Amygdala (tissue), 56 donors: ENCODE measurements at places on chromosomes 3 and 15.

DNA sequence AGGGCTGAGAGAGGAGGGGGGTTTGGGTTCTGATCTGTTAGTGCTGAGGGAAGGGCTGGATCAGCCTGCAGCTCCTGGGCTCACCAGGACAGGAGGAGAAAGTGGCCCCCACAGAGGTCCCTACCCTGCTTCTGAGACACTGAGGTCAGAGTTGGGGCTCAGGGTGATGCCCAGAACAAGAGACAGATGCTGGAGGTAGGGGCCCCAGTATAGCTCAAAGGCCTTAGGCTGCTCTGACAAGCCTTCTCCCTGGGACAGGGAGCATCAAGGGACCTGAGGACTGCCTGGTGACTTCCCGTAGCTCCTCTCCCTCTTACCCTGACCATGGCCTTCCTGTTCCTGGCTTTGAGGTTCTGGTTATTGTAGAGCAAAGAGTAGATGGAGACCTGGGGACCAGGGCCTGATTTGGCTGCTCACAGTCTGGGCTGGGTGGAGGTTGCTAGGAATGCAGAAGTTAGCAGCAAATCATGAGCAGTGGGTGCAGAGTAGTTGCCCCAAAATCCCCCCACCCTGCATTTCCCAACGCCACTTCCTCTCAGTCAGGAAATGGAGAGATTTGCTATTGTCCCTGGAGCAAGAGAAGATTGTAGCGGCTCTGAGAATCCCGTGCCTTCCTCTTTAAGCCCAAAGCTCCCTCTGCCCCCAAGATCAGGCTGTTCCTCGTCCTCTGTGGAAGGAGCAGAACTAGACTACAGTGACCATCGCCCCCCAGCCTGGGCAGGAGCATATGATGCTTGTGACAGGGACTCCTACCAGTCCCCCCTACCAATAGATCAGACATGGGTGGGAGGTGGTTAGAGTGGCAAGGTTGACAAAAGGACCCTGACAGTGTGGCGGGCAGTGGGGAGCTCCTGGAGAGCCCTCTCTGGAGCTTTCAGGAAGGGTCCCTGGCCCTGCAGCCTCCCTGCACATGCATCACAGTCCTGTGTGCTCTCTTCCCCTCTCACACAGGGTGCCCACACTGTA, 47.4 kb upstream of the SEC22A start:
- DNase-seq: no peak

GRCh38 chr3:170419557-170420087, 954 bp downstream of the CLDN11 start:
- DNase-seq: no peak

- no peak for DNase-seq
Measured at GRCh38 chr3:184260724-184261269, 556 bp downstream of the CAMK2N2 start.

DNA sequence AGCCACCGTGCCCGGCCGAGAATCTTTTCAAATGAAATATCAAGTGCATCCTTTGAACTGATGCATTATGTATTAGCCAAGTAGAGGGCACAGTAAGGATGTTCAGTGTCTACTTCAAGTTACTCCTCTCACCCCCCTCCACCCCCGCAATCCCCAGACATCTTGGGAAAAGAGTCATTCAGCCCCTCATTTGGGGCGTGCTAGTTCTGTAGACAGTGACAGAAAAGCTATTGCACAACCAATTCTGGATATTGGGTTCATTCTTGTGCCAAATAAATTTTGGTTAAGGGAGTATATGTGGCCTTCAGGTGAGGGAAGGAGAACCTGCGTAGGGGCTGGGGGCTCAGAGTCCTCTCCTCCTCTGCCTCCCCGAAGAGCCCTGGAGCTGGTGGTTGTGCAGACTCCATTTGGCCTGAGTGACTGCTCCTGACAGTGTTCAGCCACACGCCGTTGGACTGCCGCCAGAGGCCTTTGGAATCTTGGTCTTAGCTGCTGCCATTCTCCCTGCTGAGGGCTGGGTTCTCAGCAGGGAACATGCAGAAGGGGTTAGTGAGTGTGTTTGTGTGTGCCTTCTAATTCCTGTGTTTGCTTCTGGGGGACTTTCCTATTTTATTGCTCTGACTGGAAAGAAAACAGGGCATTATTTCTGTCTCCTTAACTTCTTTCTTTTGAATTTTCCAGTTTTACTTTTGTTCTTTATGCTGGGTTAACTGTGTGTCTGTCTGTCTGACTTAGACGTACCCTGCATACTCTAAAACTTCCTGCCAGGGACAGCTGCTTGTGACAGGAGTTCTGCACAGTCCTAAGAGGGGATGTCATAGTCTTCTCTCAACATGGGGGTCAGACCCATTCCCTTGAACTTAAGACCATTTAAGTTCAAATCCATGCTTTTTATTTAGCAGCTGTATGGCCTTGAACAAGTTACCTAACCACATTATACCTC, 21.0 kb downstream of the RARB start:
- DNase-seq: peak; percentile 45

- peak; percentile 26 for DNase-seq
Measured at GRCh38 chr3:71725271-71725991, at the start of gene EIF4E3. TSS of gene EIF4E3 (minus strand) at chr3:71725402. CDS start at chr3:71725367, 35 bp downstream.

DNA sequence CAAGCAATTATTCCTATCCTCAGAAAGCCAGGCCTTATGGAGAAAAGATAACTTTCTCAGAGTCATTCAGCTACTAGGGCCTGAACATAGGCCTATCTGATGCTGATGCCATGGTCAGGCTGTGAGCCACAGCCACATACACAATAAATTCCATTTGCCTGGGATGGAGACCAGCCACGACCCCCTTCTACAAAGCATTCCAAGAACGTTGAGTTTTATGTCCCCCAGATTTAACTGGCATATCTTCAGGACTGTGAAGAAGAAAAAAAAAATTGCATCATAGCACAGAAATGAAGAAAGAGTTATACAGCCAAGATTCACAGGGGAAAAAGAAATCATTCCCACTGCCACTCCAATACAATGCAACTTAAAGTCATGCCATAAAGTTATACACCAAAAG, 100.0 kb downstream of the THBS1 start:
- DNase-seq: no peak

GRCh38 chr15:80581976-80582375, 113.1 kb upstream of the ABHD17C start:
- no peak for DNase-seq

DNA sequence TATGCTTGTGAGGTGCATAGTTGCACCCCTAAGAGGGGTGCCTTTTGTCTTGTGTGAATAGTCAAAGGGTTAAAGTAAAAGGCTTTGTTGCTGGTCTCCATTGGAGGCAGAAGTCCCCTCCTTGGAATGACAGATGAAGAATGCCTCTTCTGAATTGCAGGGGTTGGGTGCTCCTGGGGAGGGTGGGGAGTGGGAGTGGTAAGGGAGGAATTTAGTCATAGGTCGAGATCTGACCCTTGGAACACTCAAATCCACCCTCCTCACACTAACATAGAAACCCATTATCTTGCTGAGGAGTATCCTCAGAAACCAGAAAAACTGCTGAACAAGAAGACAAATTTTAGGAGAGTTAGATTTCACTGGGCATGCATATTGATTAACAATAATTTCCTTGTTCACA, 4.7 kb downstream of the CTXND1 start:
- no peak for DNase-seq

- DNase-seq: no peak
Measured at GRCh38 chr3:14616606-14617507, 34.7 kb upstream of the CCDC174 start.

- no peak for DNase-seq
Measured at GRCh38 chr3:61595288-61595687, 33.9 kb downstream of the PTPRG start.

- DNase-seq: no peak
Measured at GRCh38 chr3:72487946-72488737, 360.1 kb downstream of the SHQ1 start.

- DNase-seq: no peak
Measured at GRCh38 chr15:66685638-66686150, 16.3 kb upstream of the SMAD6 start.

DNA sequence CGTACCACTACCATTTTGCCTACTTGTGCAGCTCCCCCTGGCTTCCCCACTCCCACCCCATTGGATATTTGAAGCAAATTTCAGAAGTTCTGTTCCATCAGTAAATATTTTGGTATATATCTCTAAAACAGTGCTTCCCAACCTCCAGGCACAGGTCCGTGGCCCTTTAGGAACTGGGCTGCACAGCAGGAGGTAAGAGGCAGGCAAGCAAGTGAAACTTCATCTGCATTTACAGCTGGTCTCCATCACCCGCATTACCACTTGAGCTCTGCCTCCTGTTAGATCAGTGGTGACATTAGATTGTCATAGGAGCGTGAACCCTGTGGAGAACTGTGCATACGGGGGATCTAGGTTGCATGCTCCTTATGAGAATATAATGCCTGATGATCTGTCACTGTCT, 97.2 kb upstream of the LRRFIP2 start:
- DNase-seq: no peak

- no peak for DNase-seq
Measured at GRCh38 chr3:170414202-170414663, 4.4 kb upstream of the CLDN11 start.

- DNase-seq: no peak
Measured at GRCh38 chr3:58403513-58404109, 30.0 kb downstream of the PDHB start.

DNA sequence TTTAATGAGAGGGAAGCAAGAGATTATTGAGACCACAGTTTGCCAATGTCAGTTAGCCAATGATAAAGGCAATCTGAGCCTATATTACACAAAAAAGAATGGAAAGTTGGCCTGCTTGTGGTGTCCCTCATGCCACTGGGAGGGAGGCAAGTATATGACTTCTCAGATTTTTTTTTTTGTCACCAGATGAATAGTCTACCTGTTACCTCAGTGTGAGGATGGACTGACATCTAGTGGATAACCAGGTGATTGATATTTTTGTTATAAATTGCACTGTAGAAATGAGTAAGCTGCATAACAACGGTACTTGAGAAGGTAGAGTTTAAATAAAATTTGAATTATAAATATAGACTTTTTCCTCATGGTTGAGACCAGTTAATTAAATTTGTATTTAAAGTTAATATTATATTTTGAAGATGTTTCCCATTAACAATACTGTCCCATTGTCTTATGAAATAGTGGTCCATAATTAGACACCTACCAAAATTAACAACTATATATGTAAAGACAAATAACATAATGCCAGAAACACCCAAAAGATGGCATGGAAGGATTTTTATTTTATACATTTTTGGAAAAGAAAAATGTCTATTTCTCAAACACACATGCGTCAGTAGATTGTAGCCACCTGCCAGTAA, 237.8 kb upstream of the GADL1 start:
- DNase-seq: no peak

GRCh38 chr3:40858364-40859115, 333.8 kb downstream of the ZNF621 start:
- no peak for DNase-seq

DNA sequence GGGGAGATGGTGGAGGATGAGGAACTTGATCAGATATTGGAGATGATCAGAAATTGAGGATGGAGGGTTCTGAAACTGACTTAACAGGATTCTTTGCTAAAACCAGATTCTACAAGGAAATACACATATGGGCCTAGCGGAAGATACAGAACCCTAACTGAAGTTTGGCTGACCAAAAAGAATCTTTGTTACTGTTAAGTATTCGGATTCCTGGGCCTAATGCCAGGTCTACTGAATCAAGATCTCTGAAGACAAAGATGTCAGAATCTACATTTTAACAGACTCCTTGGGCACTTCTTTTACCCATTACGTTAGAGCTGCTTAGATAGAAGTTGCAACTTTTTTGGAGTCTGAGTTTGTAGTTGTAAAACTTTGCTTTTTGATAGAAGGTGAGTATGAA, 137.7 kb downstream of the FNDC3B start:
- DNase-seq: no peak

DNA sequence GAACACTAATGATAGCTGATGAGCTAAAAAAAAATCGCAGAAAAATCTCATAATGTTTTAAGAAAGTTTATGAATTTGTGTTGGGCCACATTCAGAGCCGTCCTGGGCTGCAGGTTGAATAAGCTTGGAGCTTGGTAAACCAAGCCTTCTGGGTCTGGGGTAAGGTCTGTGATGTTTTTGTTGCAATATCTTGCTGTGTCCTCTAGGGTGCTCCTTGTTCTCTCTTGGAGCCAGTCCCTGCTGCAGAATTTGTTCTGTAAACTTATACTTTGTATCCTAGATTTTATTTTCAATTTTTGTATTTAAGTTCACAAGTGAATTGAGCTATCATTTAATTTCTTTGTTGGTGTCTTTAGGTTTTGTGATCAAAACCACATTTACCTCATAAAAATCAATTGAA, 143.7 kb downstream of the NR1D2 start:
- no peak for DNase-seq

GRCh38 chr15:67670647-67671305, 128.3 kb downstream of the MAP2K5 start:
- no peak for DNase-seq
